ENCODE measurements at places on chromosomes 2 and 18.

DNA sequence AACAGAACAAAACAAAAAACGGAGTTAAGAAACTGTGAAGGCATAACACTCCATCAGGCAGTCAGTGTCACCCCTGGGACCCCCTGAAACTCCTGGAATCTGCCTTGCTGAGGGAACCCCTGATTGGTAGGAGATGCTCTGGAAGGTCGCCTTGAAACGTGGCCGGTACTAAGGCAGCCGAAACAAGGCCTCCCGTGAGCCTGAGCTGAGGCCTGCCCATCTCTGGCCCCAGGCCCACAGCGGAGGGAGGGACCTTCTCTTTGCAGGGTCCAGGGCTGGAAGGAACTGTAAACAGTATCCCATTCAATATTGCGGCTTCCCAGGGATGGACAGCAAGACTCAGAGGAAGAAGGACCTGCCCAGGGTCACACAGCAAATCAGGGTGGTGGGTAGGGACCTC is 155.7 kb downstream of the INHBB start:
- H3K4me1 ChIP-seq = no peaks in the 10 kb centered on the region
- H3K27ac ChIP-seq = no peak overlapping the region
- H3K36me3 ChIP-seq = no peaks in the 10 kb centered on the region
- H3K4me3 ChIP-seq = no peak overlapping the region
- DNase-seq = no peak

DNA sequence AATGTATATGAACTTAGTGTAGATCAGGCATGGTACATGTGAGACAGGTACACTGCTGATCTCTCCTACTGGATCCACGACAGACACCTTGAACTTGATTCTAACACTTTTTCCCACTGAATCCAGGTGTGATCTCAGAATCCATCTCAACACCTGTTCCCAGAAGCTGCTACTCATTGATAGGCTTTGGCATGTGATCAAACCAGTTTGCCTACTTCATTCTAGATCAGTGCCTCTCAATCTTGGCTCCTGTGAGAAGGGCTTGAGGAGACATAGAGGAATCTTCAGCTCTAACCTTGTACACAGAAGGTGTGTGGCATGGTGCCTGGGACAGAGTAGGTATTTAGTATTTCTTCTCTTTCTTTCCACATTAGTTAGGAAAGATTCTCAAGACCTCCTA is 212.3 kb upstream of the ATP5MC3 start:
- no peaks in the 10 kb centered on the region for H3K4me1 ChIP-seq
- no peaks in the 10 kb centered on the region for H3K36me3 ChIP-seq
- no peak overlapping the region for H3K4me3 ChIP-seq

GRCh38 chr2:201779901-201780673 is 646 bp downstream of the ALS2 start:
- H3K36me3 ChIP-seq = peaks cover 13% of the 10 kb centered on the region
- DNase-seq = no peak
- peak overlapping the region; percentile 99 for H3K4me3 ChIP-seq
- H3K27me3 ChIP-seq = peaks cover 4% of the 10 kb centered on the region
- H3K27ac ChIP-seq = peak overlapping the region; percentile 98
- H3K4me1 ChIP-seq = peaks cover 33% of the 10 kb centered on the region

GRCh38 chr2:33812707-33813106 is 213.6 kb upstream of the FAM98A start:
- no peaks in the 10 kb centered on the region for H3K36me3 ChIP-seq
- no peaks in the 10 kb centered on the region for H3K4me1 ChIP-seq
- H3K27ac ChIP-seq = no peak overlapping the region

- H3K4me1 ChIP-seq = peaks cover 53% of the 10 kb centered on the region
- peaks cover 22% of the 10 kb centered on the region for H3K36me3 ChIP-seq
- DNase-seq = no peak
- H3K27me3 ChIP-seq = no peaks in the 10 kb centered on the region
- H3K4me3 ChIP-seq = no peak overlapping the region
- H3K27ac ChIP-seq = no peak overlapping the region
These were observed 37.2 kb downstream of the ODC1 start for GRCh38 chr2:10410823-10411437.

- H3K27ac ChIP-seq = no peak overlapping the region
- no peaks in the 10 kb centered on the region for H3K4me1 ChIP-seq
- no peak overlapping the region for H3K4me3 ChIP-seq
- no peak for DNase-seq
- no peaks in the 10 kb centered on the region for H3K36me3 ChIP-seq
These were observed 21.6 kb upstream of the CREG2 start for GRCh38 chr2:101408925-101409324.

GRCh38 chr18:62122330-62122729 is 64.5 kb downstream of the PIGN start:
- H3K4me1 ChIP-seq = peaks cover 3% of the 10 kb centered on the region
- H3K27ac ChIP-seq = no peak overlapping the region
- H3K27me3 ChIP-seq = no peaks in the 10 kb centered on the region
- peaks cover 19% of the 10 kb centered on the region for H3K36me3 ChIP-seq
- DNase-seq = no peak

- H3K27ac ChIP-seq = peak overlapping the region; percentile 79
- H3K36me3 ChIP-seq = no peaks in the 10 kb centered on the region
- DNase-seq = peak; percentile 43
- H3K4me3 ChIP-seq = peak overlapping the region; percentile 54
- H3K4me1 ChIP-seq = peaks cover 44% of the 10 kb centered on the region
- peaks cover 88% of the 10 kb centered on the region for H3K27me3 ChIP-seq
These were observed 667 bp downstream of the SP9 start for GRCh38 chr2:174335254-174335987.

DNA sequence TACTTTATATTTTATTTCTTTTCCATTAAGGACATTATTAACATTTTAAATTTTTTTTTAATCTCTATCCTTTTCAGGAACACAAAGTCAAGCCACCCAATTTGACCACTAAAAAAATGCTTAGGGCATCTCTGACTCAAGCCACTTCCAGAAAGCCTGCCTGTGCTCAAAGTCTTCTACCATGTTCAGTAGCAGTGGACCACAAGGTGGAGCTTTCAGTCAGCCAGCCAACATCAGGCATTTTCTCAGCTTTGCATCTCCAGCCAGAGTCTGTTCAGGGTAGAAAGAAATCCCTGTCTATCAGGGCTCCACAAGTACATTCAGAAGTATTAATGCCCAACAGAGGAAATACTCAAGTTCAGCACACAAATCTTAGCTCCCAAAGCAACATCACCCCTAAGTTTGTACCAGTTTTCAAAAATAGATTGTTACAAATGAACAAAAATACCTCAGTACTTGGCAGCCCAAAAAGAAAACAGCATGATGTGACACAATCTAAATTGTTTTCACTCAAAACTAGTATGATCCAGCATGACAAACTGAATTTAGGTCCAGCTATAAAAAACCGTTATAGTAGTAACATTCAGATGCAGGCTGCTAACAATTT is 37.6 kb downstream of the C18orf63 start:
- H3K27me3 ChIP-seq = no peaks in the 10 kb centered on the region
- peaks cover 10% of the 10 kb centered on the region for H3K4me1 ChIP-seq
- H3K27ac ChIP-seq = no peak overlapping the region
- DNase-seq = no peak
- no peaks in the 10 kb centered on the region for H3K36me3 ChIP-seq

DNA sequence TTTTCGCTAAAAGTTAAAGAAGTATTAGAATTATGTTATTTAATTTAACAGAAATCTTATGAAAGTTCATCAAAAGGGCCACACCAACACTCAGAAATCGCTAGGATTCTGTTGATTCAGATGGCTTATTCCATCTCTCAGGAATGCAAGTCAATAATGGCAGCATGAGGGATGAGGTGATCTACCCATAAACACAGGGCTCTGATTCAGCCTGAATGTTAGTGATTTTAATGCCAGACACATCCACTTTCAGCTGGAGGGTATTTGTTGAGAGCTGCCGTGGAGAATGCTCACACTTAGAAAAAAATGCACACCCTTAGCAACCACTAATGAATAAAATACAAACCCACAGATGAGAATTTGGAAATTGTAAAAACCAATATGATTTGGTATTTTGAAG is 173.3 kb upstream of the ERBB4 start:
- H3K36me3 ChIP-seq = no peaks in the 10 kb centered on the region
- H3K27ac ChIP-seq = no peak overlapping the region
- DNase-seq = no peak
- H3K4me1 ChIP-seq = no peaks in the 10 kb centered on the region

DNA sequence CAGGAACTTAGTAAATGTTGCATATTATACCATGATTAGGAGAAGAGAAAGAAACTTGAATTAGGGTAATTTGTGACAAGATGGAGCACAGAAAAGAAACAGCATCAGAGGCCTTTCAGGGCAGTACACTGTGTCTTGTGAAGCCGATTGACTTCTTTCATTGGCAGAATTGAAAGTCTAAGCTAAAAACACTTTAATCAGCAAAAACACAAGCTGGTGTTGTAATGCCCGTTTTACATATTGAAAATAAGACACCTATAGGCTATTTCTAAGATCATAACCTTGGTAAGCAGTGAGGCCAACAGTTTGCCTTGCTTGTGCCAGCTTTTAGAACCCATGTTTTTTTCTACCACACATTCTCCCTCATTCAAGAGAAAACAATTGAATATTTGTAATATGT is 1378.1 kb upstream of the NXPH2 start:
- DNase-seq = no peak
- no peaks in the 10 kb centered on the region for H3K36me3 ChIP-seq
- no peaks in the 10 kb centered on the region for H3K4me1 ChIP-seq
- H3K27ac ChIP-seq = no peak overlapping the region
- no peaks in the 10 kb centered on the region for H3K27me3 ChIP-seq
- H3K4me3 ChIP-seq = no peak overlapping the region

DNA sequence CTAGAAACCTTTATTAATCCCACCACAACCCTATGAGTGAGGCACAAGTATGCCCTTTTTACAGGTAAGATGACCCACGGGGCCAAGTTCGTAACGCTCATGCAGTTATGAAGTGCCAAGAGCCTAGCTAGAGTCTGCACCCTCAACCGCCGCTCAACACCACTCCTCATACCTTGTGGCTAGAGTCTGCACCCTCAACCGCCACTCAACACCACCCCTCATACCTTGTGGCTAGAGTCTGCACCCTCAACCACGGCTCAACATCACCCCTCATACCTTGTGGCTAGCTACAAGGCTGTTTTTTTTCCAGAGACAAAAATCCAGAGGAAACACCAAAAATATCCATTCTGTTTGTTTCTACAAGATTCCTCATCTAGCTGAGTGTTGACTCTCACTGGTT is 4.6 kb downstream of the TXNL4A start:
- DNase-seq = no peak
- peak overlapping the region; percentile 58 for H3K4me3 ChIP-seq
- peaks cover 83% of the 10 kb centered on the region for H3K36me3 ChIP-seq
- H3K27me3 ChIP-seq = no peaks in the 10 kb centered on the region

DNA sequence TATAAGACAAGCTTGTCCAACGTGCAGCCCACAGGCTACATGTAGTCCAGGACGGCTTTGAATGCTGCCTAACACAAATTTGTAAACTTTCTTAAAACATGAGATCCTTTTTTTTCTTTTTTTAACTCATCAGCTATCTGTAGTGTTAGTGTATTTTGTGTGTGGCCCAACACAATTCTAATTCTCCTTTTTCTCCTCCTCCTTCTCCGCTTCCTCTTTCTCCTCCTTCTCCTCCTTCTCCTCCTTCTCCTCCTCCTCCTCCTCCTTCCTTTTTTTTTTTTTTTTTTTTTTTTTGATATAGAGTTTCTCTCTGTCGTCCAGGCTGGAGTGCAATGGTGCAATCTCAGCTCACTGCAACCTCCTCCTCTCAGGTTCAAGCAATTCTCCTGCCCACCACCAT is 39.3 kb upstream of the GTF2A1L start:
- no peak overlapping the region for H3K4me3 ChIP-seq
- peaks cover 11% of the 10 kb centered on the region for H3K4me1 ChIP-seq
- no peaks in the 10 kb centered on the region for H3K36me3 ChIP-seq
- DNase-seq = no peak
- no peak overlapping the region for H3K27ac ChIP-seq

- peaks cover 22% of the 10 kb centered on the region for H3K4me1 ChIP-seq
- H3K36me3 ChIP-seq = no peaks in the 10 kb centered on the region
- H3K27ac ChIP-seq = no peak overlapping the region
- no peak overlapping the region for H3K4me3 ChIP-seq
These were observed 132.1 kb downstream of the MBP start for GRCh38 chr18:77000527-77000926.

GRCh38 chr2:235113854-235114253 is 162.0 kb downstream of the SH3BP4 start:
- peaks cover 25% of the 10 kb centered on the region for H3K27me3 ChIP-seq
- H3K4me1 ChIP-seq = no peaks in the 10 kb centered on the region
- no peaks in the 10 kb centered on the region for H3K36me3 ChIP-seq

- H3K4me1 ChIP-seq = no peaks in the 10 kb centered on the region
- no peaks in the 10 kb centered on the region for H3K36me3 ChIP-seq
- no peak overlapping the region for H3K27ac ChIP-seq
- DNase-seq = no peak
- no peak overlapping the region for H3K4me3 ChIP-seq
- H3K27me3 ChIP-seq = no peaks in the 10 kb centered on the region
These were observed 17.8 kb upstream of the BMP10 start for GRCh38 chr2:68889021-68889420.

GRCh38 chr2:128557831-128558241 is 239.2 kb upstream of the HS6ST1 start:
- H3K4me1 ChIP-seq = no peaks in the 10 kb centered on the region
- no peak overlapping the region for H3K4me3 ChIP-seq
- H3K27me3 ChIP-seq = no peaks in the 10 kb centered on the region
- DNase-seq = no peak

DNA sequence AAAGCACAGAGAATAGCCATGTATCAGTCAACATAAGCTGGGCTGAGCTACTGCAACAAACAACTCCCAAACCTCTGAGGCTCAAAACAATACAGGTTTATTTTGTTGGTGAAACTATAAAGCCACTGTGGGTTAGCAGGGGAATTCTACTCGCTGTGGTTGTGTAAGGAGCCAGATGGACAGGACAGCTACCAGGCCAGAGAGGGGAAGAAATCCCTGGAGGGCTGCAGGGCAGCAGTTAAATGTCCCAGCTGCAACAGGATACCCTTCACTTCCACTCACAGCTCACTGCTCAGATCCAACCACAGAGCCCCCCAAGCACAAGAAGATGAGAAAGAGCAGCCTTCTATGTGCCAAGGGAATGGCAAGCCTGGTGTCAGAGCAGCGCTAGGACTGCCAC is 245.9 kb upstream of the RAB6C start:
- no peak overlapping the region for H3K4me3 ChIP-seq
- no peaks in the 10 kb centered on the region for H3K4me1 ChIP-seq
- no peak for DNase-seq
- no peak overlapping the region for H3K27ac ChIP-seq
- no peaks in the 10 kb centered on the region for H3K27me3 ChIP-seq
